ENCODE measurements at places on chromosomes 13 and 19.

GRCh38 chr13:37216331-37216730, 110.9 kb upstream of the CSNK1A1L start:
- DNase-seq: peak; percentile 89

DNA sequence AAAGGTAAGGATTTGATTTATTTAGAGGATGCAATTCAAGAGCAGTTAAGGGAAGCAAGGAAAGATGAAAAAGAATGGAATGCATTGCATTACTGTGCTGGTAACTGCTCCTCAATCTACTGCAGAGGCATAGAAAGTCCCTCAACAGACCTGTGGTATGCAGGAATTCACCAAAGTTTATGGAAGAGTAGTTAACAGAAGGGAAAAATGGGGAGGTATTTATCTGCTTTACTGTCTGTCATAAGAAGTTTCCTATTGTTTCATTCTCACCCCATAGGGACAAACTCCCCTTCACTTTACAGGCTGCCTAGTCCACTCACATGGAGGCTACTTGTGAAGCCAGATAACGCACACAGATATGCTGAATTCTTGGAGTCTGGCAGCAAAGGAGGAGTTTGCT, 354.9 kb upstream of the SPRY2 start:
- DNase-seq: no peak

GRCh38 chr13:27138457-27139093, 33.0 kb downstream of the USP12 start:
- no peak for DNase-seq

DNA sequence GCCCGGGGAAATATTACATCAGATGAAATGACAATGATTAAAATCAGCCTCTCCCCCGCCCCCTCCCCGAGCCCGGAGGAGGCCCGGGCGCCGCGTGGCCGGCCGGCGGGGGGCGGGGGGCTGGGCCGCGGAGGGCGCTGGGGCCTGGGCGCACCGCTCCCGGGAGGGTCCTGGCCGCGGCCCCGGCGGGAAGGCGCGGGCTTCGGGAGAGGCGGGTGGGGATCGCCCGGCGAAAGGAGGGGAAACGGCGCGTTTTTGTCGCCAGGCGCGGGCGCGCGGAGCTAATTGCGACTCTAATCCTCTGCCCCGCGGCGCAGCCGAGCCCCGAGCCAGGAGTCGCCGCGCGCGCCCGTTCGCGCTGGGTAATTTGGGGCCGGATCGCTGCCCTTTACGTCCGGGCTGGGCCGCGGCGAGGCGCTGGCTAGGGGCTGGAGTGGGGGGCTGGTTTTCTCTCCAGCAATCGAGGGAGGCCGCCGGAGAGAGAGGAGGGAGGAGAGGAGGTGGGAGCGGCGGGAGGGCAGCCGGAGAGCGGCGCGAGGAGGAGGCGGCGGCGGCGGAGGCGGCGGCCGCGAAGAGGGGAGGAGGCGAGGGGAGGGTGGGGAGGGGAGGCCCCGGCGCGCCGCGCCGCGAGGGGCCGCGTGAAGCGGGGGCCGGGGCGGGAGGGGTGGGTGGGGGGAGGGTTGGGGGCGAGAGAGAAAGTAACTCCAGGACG, at the start of gene KCTD15:
Gene KCTD15, plus strand, starts transcription at position 707 of the 712 bp plus-strand sequence. CDS start 3,585 bp downstream, outside the sequence.
- DNase-seq: no peak

- DNase-seq: no peak
Observed at GRCh38 chr13:105414639-105415038, 1120.8 kb downstream of the EFNB2 start.

DNA sequence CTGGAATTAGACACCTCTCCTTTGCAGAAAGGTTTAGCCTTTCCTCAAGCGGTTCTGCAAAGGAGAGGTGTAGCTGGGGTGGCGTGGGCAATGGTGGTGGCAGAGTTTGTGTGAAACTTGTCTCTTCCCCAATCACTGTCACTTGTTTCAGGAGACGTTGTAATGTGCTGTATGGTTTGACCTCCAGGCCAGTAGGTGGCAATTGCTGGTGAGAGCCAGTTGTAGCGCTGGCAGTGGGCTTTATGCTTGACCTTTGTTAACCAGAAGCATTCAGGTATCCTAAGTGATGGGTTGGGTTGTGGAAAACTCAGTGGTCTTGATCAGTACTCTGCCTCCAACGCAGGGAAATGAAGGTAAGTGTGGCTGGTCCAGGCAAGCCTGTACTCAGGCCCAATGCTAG, 12.7 kb upstream of the LILRA5 start:
- DNase-seq: no peak

- DNase-seq: no peak
Observed at GRCh38 chr13:50422181-50423148, 407.2 kb downstream of the KCNRG start.

DNA sequence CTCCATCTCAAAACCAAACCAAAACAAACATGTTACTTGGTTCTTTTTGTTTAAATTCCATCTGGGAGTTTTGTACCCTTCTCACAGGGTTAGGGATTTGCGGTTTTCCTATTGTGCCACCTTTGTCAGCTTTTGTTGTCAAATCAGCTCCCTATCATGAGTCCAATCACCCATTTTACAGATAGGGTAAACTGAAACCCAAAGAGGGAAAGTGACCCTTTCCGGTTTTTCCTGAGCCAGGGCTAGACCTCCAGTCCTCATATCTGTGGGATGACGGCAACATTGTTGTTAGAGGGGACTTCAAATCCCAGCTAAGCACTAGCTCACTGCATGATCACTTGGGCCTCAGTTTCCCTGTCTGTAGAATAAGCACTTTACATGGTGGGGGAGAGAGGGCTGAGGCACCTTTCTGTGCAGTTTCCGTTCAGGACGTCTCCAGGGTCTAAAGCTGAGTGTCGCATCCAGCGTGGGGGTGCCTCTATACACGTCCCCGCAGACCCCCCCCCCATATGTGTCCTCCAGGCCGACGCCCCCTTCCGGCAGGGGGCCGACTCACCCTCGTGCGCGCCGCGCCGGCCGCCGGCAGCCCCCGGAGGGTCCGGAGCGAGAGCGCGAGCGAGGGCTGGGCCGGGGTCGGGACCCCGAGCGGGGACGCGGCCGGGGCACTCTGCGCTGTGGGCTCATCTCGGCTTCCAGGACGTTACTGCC, 3.9 kb downstream of the CCDC194 start:
- no peak for DNase-seq

DNA sequence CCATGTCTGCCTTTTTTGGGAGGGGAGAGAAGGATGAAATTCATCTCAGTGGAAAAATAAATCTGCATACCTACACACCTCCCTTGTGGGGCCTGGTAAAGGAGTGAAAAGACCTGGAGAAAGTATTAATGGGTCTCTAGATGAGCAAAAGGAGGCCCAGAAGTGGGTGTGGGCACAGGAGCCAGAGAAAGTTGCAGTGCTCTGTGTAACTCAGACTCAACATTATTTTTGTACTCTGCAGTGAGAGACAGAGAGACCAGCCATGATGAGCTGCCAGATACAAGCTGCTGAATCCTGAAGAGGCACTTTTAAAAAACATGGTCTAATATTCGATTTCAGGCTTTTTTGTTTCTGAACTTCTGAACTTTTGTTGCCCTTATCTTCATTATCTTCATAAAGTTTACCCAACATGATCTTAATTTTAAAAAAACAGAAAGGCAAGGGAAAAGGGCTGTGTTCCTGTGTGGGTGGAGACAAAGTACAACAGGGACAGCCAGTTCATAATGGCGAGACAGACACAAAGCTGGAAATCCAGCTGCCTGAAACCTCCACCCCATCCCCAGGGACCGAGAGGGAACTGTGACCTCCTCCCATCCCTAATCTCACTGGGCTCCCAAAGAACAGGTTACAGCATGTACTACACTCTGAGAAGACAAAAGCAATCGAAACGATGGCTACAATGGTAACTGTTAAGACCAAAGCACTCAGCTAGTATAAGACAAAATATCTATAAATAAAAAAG, 77.2 kb downstream of the KLF12 start:
- DNase-seq: no peak

GRCh38 chr19:12270854-12271253, 23.8 kb downstream of the ZNF44 start:
- DNase-seq: no peak

- no peak for DNase-seq
Observed at GRCh38 chr19:51450730-51451307, 7.4 kb downstream of the SIGLEC8 start.

DNA sequence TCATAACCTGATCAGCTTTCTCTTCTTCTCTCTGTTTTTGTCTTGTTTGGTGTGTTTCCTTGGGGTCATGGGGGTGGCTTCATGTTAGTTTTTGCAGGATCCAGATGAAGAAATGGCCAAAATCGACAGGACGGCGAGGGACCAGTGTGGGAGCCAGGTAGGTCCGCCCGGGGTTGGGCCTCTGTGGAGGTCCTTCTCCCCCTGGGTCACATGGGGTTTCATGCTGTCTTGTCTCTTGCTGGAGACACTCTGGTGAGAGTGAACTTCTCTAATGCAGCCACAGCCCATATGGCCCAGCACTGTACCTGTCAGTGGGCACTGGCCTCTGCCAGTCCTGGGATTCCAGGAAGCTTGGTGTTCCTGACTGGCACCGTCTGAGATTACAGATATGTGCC, 1.1 kb downstream of the CCNE1 start:
- no peak for DNase-seq

- no peak for DNase-seq
Observed at GRCh38 chr13:24887759-24888158, 123.8 kb downstream of the RNF17 start.

- no peak for DNase-seq
Observed at GRCh38 chr13:41562083-41562482, 104.7 kb downstream of the RGCC start.

DNA sequence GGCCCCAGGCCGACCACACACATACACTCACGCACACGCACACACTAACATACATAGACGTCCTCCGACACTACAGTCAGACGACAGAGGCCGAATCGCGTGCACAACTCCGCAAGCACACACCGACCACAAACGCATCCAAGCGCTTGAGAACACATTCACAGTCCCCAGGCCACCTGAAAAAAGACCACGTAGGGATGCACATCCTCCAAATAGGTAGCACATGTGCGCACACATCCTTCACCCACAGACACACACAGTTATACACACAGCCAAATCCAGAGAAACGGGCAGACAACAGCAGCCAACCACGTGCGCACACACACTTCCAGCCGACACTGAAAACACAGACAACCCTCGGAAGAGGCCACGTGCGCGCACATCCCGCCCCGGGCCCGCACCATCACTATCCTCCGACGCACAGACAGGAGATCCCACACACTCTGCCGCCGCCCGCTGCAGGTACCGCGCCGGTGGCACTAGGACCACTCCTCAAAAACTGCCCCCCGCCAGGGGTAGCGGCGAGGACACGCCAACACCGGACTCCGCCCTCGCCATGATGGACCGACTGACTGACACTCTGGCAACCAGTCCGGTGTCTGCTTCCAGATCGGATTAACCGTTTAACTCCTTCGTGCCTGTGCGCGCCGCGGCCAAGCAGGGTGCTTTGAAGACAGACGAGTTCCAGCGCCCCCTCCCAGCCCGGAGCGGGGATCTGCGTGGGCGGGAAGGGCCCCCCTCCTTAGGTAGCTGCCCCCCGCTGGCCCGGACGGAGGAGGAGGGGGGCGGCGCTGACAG, 493 bp upstream of the PDE4A start:
- no peak for DNase-seq

- no peak for DNase-seq
Observed at GRCh38 chr13:37290716-37291505, 185.4 kb upstream of the CSNK1A1L start.

DNA sequence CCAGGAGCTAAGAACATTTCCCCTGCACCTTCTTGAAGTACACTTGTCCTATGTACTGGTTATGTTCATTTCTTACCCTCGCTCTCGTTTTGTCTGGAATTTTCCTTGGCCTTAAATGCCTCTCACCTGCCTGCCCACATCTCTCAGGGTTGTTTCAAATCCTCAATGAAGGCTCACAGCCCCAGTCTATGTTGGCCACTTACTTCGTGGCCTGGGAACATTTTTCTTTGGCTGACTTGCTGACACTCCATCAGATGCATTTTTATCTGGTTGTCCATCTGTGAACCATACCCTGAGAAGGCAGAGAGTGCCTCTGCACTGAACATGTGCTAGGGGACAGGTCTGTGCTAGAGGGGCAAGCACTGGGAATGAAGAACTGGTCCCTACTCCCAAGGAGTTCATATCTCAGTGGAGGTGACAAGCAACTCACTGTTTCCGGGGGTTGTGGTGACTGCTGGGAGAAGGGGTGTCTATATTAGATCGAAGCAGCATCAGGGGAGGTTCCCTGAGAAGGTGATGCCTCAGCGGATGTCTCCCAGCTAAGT, 53.6 kb downstream of the USPL1 start:
- no peak for DNase-seq

DNA sequence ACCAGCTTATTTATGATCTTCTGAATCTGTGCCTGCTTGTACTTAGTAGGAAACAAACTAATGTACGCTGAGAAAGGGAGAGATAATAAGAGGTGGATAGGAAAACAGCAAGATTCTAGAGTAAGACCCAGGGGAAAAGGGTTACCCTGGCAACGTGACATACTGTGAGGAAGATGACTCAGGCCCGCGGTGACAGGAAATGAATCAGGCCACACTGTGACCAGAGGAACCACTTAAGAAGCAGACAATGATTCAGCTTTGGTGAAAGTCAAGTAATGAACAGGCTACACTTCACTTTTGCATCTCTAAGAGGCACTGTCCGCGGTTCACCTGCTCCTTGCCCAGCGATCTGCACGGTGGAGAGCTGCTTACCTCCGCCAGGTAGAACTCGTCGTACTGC, 158.2 kb downstream of the NALCN start:
- DNase-seq: no peak

DNA sequence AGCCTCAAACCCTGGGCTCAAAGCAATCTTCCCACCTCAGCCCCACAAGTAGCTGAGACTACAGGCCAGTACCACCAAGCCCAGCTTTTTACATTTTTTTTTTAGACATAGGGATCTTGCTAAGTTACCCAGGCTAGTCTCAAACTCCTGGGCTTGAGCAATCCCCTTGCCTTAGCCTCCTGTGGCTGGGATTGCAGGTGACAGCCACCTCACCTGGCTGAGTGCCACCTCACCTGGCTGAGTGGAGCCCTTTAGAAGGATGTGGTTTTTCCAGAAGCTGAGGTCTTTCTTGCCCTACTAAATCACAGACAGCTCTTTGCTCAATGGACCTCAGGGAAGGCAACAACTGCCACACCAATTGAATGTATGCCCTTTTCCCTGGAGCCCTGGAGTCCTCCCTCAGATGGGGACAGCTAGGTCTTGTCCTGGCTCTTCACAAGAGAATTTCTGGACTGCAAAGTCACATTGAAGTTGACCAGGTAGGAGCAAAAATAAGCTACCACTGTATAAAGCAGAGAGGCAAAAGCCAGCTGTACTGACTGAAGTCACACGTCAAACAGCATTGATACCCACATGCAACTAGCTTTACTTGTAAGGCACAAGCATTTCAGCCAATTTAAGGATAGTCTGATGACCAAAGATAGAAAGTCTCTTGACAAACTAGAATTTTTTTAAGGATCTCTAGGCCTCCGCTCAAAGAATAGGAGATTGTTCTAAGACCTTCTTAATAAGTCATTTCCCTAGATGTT, 14.0 kb downstream of the PDX1 start:
- no peak for DNase-seq

GRCh38 chr13:18949970-18950369, 231.7 kb downstream of the TUBA3C start:
- no peak for DNase-seq

GRCh38 chr13:113978741-113979481, 5.0 kb upstream of the C13orf46 start:
- DNase-seq: no peak

All from forelimb muscle (tissue), 1 donor.